ENCODE measurements at places on chromosomes 13 and 19.
A peak's percentile ranks its signal among the peaks of the same experiment; 100 is the strongest.

GRCh38 chr19:10293637-10294367 is 4.0 kb downstream of the ICAM5 start:
- no peak for DNase-seq

DNA sequence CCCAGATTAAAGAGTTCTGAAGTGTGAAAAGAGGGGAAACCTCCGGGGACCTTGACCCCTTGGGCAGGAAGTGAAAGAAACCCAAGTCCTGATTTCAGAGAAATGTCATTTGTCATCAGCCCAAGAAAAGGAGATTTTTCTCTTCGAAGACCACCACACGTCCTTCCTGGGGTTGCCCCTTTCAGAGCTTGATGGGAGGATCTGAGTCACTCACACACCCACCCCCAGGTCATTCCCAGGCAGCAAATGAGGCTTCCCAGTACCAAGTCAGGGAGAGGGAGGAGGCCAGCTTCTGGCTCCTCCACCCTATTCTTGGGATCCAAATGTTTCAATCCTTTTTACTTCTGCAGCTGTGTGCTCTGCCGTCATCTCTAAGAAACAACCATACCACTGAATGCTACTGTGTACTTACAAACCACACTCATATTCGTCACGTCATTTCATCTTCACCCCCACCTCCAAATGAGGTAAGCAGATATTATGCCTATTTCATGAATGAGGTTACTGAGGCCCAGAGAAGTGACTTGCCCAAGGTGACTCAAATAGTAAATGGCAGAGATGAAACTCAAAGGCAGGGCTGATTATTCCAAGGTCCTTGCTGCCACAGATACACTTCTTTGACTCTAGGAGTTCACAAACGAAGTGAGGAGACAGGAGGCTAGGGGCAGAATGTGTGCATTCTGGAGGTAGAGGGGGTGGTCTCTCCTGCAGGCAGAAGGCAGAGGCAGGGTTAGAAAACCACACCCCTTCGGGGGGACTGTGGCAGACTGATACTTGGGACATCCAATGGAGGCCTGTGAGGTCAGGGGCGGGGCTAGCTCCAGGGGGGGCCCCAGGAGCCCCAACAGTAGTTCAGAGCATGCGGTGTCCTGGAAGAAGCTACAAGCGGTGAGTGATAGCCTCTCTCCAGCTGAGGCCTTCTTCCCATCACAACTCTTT is 5.0 kb upstream of the KMT2B start:
- DNase-seq, result no peak

DNA sequence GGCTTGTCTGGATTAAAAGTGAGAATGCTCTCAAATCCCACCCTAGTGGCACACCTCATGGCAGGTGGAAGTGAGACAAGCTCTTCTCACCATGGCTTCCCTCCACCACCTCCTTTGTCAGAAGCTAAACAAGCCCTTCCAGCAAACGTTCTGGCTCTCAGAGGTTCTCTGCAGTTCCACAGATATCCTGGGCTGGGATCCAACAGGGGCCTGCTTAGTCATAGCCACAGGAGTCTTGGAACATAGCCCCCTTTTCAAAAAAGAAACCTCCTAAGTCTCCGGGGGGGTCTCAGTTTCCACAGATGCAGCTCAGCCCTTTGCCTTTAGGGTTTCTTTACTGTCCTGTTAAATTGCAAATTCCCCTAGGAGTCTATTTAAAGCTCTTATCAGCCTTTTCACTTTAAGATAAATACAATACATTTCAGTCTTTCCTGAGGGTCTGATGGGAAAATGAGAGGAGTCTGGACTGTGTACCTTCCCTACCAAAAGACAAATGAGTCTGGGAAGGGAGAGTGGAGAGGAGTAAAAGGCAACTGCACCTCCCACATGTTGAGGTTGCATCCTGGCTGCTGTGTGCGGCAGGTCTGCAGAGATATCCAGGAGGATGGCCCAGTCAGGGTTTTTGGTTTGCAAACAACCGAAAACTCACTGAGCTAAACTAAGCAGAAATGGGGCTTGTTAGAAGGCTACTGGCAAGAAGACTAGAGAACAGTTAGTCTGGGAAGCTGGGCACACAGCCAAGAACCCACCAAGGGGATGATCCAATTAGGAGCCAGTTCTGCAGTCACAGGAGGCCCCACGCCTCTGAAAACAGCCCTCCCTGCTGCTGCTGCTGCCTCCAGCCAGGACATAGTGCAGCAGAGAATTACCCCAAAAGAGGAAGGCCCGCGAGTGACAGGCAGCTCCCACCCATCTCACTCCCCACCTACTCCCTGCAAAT is 41.4 kb upstream of the SERP2 start:
- DNase-seq, result no peak

DNA sequence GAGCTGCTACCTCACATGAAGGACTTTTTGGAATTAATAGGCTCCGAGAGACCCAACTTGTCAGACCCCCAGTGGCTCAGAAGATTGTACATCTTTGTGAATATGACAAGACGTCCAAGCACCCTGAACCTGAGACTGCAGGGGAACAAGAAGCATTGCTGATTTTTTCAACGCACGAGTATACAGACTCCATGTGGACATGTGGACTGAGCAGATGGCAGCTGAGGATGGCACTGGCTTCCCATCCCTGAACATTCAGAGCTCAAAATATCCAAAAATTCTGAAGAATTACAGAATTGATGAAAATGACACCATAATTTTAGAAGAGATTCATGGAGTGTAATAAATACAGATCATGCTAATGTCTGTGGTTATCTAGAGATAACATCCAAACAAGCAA is 254.1 kb downstream of the MZT1 start:
- DNase-seq, result no peak

GRCh38 chr13:53045189-53045588 is 16.6 kb downstream of the OLFM4 start:
- DNase-seq, result no peak

DNA sequence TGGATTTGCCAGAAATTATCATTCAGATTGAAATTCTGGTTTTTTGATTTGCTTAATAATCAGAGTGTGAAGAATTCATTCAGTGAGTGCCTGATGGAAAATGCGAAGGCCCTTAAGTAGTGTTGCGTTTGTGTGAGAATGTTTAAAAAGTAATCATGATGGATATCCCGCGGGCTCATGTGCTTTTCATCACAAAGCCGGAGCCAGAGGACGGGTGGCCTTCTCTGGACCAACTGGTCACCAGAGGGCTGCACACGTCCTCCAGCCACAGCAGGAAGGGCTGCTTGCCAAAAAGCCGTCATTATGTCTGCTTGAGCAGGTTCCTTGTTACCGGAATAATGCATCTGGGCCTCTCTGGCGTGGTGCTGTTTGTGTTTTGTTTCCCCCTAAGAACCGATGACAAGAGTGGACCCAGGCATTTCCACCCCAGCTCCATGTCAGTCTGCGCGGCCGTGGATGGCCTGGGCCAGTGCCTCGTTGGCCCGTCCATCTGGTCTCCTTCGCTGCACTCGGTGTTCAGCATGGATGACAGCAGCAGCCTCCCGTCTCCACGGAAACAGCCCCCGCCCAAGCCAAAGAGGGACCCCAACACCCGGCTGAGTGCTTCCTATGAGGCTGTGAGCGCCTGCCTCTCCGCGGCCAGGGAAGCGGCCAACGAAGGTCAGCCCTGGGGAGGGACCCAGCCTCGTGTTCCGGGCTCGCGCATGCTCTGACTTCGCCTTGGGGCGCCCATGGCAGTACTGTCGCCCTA is 497.7 kb downstream of the MYO16 start:
- no peak for DNase-seq

DNA sequence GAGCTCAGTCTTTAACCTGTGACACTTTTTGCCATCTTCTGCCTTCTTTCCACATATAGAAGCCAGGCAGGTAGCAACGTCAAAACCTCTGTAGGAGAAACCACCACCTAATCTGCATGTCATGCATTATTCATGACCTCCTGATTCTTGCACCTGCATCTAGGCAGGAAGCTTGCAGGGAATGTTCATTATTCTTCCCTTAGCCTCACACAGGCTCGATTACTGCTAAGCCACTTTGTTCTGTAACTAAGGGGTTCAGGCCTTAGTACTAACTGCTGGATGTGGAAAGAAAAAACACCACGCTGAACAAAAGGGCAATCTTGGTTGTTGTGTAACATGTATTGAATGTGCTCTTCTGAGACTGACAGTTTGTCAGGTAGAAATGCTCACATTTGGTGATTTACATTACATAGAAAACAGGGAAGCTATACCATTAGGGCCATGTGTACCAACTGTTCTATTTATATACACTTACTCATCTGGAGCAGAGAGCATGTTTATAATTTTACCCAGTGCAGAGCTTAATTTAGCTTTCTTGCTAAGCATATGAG is 366.9 kb downstream of the KLF12 start:
- no peak for DNase-seq

- DNase-seq, result no peak
Observed at GRCh38 chr13:109212650-109213049, 573.7 kb downstream of the IRS2 start.

DNA sequence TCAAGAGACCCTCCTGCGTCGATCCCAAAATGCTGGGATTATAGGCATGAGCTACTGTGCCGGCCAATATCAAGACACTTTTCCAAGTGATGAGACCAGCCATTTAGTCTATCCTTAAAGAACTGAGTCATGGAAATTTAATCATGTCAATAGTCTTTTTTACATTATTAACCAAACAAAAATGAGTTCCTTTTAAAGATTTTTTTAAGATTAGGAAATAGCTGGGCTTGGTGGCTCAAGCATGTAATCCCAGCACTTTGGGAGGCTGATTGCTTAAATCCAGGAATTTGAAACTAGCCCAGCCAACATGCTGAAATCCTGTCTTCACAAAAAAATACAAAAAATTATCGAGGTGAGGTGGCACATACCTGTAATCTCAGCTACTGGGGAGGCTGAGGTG is 16.7 kb upstream of the ZNF564 start:
- no peak for DNase-seq

- no peak for DNase-seq
Observed at GRCh38 chr13:91174886-91175501, 172.5 kb upstream of the MIR17HG start.

GRCh38 chr19:31568724-31569123 is 219.5 kb upstream of the TSHZ3 start:
- no peak for DNase-seq

DNA sequence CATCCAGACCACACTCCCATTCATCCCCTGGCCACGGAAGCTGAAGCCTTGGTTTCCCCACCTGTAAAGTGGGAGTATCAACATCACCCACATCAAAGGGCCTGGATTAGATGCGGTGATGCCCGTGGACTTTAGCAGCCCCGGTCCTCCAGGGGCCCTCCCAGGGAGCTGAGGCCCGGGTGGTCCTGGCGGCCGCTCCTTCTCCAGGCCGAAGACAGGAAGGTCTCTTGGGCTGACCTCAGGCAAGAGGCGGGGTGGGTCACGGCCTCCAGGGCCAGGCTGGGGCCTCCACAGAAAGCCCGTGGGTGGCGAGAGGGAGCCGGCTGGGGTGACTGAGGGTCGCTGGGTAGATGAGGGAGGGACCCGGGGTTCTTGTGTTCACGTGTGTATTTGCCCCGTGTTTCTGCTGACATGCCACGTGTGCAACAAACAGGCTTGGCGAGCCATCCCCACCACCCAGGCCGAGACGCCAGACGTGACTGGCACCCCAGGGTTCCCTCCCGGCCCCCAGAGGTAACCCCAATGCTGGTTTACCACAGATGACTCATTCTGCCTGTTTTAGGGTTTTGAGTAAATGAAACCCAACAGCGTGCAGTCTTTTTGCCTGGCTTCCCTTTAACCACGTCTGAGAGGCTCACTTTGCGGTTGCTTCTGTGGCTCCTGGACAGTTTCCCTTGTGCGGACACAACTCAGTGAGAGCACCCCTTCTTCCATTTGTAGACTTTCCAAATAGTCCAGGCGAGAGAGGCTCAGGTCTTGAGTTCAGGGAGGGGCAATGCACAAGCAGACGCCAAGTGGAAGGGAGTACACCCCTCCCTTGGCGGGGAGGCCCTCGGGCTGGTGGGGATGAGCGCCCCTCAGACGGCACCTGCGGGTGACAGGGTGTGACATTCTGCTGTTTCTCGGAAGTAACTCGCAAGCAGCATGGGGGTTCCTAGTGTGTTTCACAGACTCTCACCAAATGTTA is 42.9 kb downstream of the C13orf46 start:
- DNase-seq, result no peak

DNA sequence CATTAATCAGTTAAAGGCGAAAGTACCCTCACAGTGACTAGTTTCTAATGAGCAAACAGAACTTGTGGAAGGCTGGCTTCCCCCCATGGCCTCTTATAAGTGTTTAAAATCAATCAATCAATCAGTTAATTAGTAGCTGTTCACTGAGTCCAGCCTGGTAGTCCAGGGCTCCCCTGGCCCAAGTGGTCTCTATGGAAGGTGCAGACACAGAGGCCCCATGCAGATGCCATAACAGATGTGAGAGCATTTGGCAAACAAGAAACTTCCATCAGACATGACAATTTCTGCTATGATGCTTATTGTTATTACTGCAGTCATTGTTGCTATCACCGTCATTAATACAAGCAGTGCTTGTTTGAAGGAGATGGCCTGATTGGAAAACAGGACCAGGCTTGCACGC is 179.0 kb upstream of the TSHZ3 start:
- no peak for DNase-seq

GRCh38 chr13:109309625-109310363 is 476.6 kb downstream of the IRS2 start:
- DNase-seq, result no peak

DNA sequence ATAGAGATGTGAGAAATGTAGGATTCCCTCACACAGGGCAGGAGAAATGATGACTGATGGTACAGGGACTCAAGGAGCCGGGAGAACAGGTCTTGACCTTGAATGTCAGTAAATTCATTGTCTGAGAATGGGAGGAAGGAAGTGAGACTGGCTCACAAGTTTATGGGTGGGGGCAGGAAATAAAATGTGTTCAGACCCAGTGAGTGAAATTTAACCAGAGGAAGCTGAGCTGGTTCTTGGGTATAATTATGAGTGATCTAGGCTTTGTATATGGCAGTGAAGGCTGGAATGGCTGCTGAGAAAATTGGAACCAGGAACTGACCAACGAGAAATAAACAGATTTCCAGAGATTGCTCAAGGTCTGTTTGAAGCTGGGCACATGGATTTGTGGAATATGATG is 6.3 kb upstream of the IGSF23 start:
- DNase-seq, result peak; percentile 76

- DNase-seq, result no peak
Observed at GRCh38 chr13:21322327-21322965, 136.7 kb downstream of the ZDHHC20 start.

DNA sequence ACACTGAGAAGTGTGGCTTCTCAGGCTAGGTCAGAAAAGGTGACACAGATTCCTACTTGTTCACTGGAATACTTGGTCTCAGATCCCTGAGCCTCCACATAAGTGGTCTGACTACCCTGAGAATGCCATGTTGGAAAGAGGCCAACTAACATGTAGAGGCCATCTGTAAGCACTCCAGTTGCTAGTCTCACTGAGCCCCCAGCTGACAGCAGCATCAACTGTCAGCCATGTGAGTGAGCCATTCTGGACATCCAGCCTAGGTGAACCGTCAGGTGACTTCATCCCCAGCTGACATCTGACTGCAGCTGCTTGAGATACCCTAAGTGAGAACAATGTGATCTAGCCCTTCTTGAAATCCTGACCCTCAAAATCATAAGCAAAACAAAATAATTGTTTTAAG is 18.1 kb upstream of the ARL11 start:
- no peak for DNase-seq

GRCh38 chr19:6225232-6225865 is 54.4 kb downstream of the MLLT1 start:
- DNase-seq, result no peak
